ENCODE measurements at places on chromosomes 7 and 10.

GRCh38 chr10:96830511-96831199 is 1.4 kb upstream of the LCOR start:
- DNase-seq, result peak; percentile 70

DNA sequence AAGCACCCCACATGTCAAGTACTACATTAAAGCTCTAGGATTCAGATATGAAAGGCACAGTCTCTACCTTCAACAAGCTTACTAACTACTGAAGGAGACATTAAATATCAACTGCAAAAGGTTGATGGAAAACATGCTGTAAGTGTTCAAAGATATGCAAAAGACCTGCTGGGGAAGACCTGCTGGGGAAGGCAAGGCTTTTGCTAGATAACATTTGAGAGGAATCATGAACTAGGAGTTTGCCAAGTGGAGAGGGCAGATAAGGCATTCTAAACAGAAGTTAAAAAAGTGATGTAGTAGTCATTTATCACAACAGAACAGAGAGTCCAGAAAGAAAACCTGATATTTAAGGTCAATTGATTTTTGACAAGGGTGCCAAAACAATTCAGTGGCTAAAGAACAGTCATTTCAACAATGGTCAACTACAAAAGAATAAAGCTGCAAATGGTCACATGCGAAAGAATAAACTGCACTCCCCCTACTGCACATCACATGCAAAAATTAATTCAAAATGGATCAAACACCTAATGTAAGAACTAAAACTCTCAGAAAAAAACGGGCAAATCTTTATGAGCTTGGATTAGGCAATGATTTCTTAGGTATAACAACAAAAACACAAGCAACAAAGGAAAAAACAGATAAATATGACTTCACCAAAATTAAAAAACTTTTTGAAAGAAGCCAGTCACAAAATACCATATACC is 23.0 kb upstream of the MSS51 start:
- DNase-seq, result no peak

GRCh38 chr7:2199956-2200583 is 32.7 kb downstream of the MAD1L1 start:
- DNase-seq, result no peak

DNA sequence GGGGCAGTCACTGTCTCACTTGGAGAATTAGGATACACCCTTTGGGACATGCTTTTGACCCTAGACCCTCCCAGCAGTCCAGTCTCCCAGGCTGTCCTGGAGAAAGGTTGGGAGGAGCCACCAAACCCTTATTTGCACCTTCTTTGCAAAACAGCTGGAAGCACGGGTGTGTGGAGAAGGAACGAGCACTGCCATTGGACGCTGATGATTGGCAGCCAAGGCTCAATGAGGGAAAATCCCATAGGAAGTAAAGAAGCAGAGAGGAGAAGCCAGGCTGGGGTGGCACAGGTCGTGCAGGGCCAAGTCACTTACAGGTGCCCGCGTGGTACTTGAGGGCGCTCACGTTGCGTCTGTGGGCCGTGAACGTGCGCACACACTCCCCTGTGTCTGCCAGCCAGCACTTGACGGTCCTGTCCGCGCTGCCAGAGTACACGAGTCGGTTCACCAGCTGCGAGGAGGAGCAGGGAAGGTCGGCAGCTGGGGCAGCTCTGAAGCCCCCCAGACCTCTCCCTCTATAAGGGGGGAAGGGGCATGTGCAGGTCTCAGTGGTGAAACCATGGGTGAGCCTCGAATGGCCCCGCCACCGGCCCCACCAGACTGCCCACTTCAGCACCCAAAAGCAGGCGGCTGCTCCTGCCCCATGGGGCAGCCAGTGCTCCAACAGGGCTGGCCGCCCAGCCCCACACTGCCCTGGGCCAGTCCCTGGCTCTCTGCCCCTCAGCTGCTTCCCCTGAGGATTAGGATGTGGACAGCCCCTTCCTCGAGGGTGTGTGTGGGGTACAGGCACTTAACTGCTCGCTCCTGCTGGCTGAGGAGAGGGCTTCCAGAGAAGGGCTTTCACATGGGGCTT is 24.8 kb downstream of the WDR86 start:
- no peak for DNase-seq

- DNase-seq, result no peak
Measured at GRCh38 chr10:85447690-85448089, 918.9 kb downstream of the GRID1 start.

DNA sequence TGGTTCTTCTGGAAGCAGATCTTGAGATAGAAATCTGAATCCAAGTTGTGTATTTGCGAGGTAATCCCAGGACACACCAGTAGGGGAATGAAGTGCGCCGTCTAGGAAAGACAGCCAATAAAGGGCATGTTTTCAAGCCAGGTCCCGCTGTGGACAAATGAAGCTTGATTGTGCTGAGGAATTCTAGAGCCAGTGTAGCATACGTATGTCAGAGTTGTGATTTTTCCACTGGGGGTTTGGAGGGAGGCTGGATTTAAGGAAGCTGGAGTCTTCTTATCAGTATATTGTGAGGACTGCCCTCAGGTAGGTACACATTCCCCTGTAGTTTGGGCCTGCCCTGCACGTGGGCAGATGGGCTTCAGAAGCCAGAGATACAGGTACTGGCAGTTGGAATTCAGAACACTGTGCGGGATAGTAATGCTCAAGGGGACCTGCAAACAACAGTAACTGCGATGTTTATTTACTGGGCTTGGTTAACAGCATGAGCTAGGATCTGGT is 50.9 kb downstream of the GALNT11 start:
- DNase-seq, result no peak

DNA sequence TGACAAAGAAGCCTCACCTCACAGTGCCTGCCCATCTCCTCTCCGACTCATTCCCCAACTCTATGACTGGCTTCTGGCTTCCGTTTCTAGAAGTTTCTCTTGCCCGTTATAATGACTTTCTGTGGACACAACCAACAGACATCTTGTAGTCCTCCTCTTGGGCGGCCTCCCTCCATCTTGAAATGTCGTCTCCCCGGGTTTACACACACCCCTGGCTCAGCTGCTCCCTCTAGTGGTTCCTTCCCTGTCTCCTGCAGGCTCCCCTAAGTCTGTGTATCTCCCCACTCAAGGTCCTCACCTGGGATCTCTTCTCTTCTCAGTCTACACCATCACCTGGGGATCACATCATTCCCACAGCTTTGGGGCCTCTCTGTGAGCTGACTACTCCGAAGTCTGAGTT is 123.4 kb upstream of the NEBL start:
- no peak for DNase-seq

- no peak for DNase-seq
Measured at GRCh38 chr7:15128716-15129115, 226.2 kb upstream of the DGKB start.

DNA sequence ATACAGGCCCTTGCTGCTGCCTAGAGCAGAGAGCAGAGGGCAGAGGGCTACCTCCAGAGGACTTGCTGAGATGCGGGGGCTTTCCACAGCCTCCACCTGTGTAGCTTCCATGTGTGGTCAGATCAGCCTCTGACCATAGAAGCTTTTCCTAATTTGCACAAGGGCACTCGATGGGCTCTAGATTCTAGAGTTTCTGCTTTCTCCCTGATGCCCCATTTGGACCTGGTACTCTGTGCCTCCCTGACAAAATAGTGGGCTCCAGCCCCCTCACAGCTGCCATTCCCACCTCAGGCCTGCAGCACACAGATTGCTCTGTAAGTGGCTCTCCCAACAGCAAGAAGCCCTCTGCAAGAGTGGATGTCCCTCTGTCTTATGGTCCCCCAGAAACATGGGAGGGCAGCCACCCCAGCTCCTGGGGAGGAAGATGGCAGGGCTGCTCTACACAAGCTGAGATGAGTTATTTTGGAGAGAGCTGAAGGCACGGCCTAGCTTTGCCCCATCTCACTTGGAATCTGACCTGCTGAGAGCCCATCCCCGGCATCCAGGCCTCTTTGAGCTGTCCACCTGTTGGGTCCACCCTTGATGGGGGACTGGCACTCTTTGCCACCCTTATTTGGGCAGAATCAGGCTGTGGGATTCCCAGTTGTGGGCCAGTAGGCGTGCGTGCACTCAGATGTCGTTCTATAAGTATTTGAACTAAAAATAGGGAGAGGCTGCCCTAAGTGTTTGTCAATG is 16.7 kb downstream of the TMEM273 start:
- DNase-seq, result no peak

- no peak for DNase-seq
Measured at GRCh38 chr10:32349968-32350738, 3.2 kb upstream of the EPC1 start.

- no peak for DNase-seq
Measured at GRCh38 chr10:43252783-43253341, 14.0 kb downstream of the RASGEF1A start.

GRCh38 chr10:87626422-87626892 is 33.2 kb upstream of the PAPSS2 start:
- DNase-seq, result no peak

GRCh38 chr10:120505866-120506265 is 48.8 kb downstream of the PLPP4 start:
- DNase-seq, result no peak

GRCh38 chr10:10903620-10904019 is 114.1 kb upstream of the CELF2 start:
- DNase-seq, result no peak

GRCh38 chr7:130298544-130299326 is 5.8 kb downstream of the CPA4 start:
- DNase-seq, result no peak

GRCh38 chr7:2049111-2049781 is 183.5 kb downstream of the MAD1L1 start:
- no peak for DNase-seq

DNA sequence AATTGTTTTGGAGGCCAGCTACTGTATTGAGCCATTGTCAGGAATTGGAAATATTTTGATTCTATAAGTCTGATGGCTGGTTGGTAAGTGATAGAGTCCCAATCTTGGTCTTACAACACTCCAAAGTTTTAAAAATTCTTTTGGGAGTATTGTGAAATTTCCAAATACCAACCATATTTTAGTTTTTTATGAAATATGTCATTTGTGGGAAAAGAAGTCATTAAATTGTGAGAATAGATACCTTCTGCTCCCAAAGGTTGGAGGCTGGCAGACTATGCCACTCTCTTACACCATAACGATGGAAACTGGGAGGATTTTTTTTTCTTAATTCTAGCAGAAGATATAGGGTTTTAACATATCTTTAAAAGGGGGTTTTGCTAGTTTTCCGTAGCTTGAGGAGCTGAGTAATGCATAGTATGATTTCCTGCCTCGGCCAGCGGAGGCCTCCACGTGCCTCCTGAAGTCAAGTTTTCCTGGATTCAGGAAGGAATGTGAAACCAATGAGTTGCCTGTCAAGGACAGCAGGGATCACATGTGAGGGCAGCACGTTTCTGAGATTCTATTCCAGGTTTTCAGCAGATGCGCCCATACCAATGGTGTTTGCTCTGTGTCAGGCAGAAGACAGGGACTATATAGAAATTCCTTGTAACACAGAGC is 92.2 kb upstream of the LAMB4 start:
- no peak for DNase-seq

- no peak for DNase-seq
Measured at GRCh38 chr7:32357535-32358277, 132.5 kb downstream of the LSM5 start.

- DNase-seq, result no peak
Measured at GRCh38 chr7:148747274-148747673, 48.6 kb downstream of the CUL1 start.

DNA sequence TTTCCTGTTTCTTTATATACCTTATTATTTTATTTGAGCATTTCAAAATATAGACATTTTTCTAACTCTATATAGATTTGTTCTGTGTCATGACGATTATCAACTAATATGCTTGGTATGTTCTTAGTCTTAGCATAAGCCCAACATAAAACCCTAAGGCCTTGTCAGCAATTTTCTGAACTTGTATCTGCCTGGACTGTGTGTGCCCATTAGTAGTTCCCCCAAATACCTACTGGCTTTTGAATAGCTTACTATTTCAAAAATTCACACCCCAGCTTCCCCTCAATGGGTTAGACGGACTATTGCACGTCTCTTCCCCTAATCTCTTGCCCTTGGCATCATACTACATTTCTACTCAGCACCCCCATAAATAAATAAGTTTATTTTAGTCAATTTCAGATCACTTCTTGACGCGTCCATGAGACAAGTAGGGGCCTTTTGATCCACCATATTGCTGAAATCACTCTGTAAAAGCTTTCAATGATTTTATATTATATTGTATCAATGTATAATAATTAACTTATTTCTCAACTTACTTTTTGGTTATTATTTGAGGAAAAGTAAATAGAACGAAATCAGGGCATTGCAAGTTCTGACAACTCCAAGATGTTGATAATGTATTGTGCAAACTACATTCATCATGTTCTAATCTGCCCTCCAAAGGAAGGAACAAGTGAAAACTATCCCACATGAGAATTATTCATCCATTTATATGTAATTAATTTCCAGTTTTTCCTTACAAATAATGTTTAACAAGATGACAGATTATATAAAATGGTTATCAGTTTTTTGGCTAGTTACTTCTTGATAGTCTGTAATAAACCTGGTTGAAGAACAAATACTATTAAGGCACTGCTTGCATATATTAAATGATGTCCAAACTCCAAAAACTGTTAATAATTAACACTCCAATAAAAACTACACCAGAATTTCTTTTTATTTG is 1.1 kb upstream of the AKR1C3 start:
- no peak for DNase-seq

- no peak for DNase-seq
Measured at GRCh38 chr7:22694597-22695207, 32.3 kb upstream of the IL6 start.

DNA sequence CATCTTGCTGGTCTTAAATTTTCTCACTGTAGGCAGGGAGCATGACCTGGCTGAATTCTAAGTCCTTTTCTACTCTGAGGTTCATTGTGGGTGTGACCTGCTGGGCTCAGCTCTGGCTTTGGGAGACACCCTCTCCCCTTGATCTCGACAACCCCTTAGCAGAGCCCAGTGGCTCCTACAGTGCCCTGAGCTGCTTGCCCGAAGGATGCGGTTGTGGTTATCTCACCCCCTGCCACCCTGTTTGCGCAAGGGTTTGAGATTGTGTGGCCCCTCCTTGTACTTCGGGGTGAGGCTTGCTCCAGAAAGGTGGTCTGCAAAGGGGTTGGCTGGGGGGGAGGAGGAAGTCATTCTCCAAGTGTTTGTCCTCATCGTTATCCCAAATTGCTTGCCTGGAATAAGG is 55.3 kb downstream of the TCF7L2 start:
- DNase-seq, result no peak

DNA sequence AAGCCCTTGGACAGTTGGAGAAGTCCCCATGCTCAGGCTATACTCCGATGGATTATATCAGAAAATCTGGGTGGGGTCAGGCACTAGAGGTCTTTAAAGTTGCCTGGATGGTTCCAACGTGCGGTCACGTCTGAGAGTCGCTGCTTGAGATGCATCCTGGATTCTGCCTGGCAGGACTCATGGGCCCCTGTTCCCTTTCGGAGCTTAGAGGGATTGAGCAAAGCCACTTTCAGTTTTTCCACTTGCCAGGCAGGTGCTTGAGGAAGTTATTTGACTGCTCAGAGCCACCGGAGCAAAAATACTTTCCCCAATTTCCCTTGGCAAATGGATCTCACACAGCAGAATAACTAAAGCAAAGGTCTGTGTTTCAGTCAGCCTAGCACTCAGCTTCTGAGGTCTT is 129.1 kb downstream of the GALNT17 start:
- no peak for DNase-seq

GRCh38 chr10:121580276-121581116 is 17.7 kb downstream of the FGFR2 start:
- DNase-seq, result no peak

GRCh38 chr10:100899171-100899570 is 13.6 kb upstream of the SLF2 start:
- DNase-seq, result no peak

Data from activated T-cell treated with anti-CD3 and anti-CD28 coated beads for 1 hour (primary cell).